ENCODE measurements at places on chromosomes 2 and 18.

DNA sequence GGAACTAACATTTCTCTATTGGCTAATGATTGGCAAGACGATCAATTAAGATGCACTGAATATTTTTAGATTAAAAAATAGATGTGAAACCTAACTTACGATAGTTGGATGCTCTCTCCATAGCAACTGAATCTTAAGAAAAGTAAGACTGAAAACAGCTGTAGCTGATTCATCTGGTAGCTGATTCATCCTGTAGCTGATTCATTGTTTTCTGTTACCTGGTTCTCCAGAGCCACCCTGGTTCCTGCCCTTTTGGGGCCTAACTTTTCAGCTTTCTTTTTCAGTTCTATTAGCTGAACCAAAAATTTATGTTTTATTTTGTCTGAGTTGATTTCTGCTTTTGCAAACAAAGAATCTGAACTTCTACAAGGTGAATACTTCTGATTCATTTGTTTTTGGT, 22.7 kb upstream of the SPR start:
- DNase-seq: no peak

DNA sequence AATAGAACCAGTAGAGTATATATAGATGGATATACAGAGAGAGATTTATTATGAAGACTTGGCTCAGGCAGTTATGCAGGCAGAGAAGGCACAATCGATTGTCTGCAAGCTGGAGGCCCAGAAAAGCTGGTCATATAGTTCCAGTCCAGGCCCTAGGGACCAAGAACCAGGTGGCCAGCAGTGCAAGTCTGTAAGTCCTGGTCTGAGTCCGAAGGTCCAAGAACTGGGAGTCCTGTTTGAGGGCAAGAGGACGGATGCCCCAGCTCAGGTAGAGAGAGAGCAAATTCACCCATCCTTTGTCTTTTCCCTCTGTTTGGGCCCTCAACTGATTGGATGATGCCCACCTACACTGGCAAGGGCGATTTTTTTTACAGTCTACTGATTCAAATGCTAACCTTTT, 164.6 kb downstream of the CAMKMT start:
- no peak for DNase-seq

DNA sequence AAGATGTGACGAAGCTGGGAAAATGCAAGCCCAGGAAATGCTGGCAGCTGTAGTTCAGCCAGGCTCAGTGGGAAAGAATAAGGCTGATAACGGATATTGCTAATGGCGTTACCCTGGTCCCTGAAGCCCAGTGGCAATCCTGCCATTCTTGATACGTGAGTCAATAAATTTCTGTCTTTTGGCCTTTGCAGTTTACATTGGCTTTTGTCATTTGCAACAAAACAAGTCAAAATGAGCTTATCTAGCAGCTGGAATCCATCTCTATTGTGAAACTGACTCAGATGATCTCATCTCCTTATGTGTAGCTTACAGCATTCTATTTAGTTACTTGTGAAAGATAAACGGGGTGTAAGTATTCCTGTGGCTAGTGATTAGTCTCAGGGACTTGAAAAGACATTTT, 43.8 kb downstream of the ARL6IP6 start:
- DNase-seq: no peak

DNA sequence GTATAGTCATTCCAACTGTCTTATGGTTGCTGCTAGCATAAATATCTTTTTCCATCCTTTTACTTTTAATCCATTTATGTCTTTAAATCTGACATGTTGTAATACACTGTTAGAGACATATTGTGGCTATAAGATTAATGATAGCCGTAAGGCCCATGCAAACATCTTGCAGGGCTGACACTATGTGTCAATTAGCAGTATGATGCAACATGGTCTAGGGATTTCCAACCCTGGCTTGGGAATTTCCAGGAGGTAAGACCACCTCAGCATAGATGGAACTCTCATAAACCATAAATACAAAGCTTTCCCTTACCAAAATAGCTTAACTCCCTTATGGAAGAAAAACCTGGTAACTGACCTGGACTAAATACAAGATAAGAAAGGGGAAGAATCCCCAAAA, 16.5 kb downstream of the SCLY start:
- DNase-seq: no peak

DNA sequence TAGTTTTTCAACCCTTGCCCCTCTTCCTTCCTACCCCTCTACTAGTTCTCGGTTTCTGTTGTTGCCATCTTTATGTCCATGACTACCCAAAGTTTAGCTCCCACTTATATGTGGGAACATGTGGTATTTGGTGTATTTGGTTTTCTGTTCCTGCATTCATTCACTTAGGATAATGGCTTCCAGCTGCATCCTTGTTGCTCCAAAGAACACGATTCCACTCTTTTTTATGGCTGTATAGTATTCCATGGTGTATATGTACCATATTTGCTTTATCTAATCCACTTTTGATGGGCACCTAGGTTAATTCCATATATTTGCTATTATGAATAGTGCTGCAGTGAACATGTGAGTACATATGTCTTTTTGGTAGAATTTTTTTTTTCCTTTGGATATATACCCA, 20.6 kb upstream of the DSC1 start:
- DNase-seq: no peak

GRCh38 chr2:45006942-45007287, 2.3 kb downstream of the SIX2 start:
- DNase-seq: no peak

- DNase-seq: no peak
Observed at GRCh38 chr2:190698895-190699294, 50.0 kb downstream of the NAB1 start.

DNA sequence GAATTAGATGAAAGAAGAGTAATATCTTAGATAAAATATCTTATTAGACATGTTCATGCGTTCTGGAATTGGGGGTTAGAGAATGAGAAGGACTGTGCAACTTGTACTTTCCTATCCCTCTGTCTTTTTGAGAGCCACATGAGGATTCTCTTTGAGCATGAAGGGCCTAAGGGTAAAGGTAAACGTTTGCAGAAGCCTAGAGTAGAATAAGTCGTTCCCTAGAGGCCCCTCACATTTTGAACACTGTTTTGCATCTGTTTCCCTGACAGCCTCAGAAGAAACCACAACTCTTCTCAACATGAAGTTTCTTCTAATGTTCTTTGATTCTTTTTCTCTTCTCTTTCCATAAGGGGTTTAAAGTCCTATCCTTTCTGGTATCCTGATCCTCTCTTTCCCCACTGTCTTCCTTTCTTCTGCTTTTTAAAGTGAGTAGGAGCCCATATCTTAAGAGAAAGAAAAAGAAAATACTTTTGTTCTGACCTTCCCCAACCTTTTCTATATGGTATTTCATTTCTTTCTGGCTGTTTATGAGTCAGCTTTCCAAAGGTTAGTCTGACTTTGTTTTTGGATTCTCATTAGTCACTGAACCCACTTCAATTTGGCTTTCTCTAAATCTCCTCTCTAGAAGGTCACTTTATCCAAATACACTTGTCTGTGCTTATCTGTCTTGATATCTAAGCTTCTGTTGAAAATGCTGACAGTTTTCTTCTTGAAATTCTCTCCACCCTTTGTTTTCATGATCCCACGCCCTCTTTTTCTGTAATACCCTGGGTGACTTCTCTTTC, 34.8 kb downstream of the PPP1R1C start:
- no peak for DNase-seq

DNA sequence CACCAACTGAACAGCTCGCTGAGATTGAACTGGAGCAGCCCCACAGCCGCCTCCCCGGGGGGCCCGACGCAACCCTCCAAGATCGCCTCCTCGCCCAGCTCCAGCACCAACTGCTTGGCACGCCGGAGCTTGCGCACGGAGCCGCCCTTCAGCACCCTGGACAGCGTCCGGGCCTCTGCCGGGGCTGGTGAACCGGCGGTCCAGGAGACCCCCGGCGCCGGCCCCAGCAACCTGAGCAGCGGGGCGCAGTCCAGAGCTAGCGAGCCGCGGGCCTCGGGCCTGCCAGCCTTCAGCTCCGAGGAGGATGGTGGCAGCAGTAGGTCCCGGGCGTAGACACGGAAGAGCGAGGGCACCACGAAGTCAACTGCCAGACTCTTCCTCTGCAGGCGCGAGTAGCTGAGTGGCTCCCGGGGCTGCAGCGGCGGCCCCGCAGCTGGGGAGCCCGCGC, 1.2 kb downstream of the ALK start:
- no peak for DNase-seq

GRCh38 chr2:121155502-121156056, 129.4 kb downstream of the TFCP2L1 start:
- no peak for DNase-seq

DNA sequence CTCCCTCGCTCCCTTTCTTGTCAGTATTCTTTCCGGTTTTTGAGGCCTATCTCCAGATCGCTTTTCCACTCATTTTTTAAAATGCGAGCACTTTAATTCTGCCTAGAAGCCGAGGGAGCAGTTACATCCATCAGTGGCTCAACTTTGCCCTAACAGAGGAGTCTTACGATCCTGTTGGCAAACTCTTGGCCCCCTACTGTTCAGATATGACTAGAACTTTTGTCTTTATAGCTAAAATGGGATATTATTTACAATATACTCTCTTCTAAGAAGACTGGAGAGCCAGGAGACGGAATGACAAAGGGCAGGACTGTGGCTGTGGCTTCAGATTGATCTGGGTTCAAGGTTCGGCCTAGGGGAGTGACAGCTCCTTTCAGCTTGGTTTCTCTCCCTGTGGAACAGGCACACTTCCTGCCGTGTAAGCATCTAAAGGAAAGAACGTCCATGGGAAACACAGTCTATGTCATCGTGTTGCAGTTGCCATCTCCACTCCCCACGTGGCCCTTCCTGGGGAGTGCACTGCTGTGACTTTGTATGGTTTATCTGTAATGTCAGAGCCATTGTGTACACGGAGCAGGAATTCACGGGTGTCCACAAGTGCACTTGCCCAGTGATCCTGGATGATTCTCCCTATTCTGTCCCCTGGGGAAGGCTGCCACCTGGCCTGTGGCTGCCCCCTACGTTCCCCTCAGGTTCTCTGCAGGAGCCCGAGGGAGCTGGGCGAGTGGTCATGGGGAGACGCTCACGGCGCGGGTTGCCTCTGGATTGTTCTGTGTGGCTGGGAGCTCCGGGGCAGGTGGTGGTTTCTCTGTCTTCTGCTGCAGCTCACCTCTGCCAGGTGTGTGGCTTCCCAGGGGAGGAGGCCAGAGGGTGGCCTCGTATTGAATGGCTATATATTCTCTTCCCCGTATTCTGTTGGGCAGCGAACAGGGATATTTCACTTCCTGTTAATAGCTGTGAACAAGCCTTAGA, 222.0 kb downstream of the LDLRAD4 start:
- DNase-seq: peak; percentile 15

DNA sequence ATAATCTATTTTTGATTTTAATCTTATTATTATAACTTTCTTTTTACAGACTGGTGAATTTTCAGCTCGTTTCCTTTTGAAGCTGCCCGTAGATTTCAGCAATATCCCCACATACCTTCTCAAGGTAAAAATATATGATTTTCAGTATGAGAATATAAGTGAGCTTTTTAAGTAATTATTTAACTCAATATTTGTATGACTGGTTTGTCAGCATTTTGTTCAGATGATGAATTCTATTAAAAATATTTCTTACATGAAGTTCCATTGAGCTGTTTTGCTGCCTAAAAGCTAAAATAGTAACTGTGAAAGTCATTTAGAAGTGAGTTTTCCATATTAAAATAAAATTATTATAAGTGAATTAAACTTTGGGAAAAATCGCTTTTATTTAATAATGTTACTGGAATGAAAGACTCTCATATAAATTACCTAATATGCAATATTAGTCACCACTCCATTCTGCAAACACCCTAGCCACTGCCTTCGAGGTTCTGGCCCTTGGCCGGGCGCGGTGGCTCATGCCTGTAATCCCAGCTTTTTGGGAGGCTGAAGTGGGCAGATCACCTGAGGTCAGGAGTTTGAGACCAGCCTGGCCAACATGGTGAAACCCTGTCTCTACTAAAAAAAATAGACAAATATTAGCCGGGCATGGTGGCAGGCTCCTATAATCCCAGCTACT, 155.3 kb downstream of the BABAM2 start:
- no peak for DNase-seq

GRCh38 chr2:15507697-15508096, 53.4 kb downstream of the NBAS start:
- DNase-seq: no peak

GRCh38 chr2:101480764-101481163, 5.9 kb upstream of the RFX8 start:
- no peak for DNase-seq

GRCh38 chr18:25453556-25454269, 101.7 kb upstream of the ZNF521 start:
- no peak for DNase-seq

GRCh38 chr2:179861416-179862067, at the start of gene ZNF385B:
Gene ZNF385B, minus strand, starts transcription at chr2:179861612.
- peak; percentile 83 for DNase-seq

- DNase-seq: no peak
Observed at GRCh38 chr2:103435010-103435409, 673.2 kb downstream of the TMEM182 start.

GRCh38 chr2:231615058-231615671, 22.5 kb downstream of the TEX44 start:
- DNase-seq: peak; percentile 27

DNA sequence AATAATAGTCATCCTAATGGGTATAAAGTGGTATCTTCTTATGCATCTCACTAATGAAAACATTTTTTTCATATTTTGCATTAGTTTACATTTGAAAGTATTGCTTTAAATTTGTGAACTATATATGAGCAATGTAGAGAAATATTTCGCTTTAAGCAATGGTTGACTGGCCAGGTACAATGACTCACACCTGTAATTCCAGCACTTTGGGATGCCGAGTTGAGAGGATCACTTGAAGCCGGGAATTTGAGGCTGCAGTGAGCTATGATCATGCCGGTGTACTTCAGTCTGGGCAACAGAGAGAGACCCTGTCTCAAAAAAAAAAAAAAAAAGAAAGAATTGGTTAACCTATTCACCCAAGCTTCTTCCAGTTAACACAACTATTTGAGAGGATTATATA, 15.1 kb downstream of the ZCCHC2 start:
- DNase-seq: no peak

All from OCI-LY7 (cell line).